ENCODE measurements at places on chromosomes 12 and 14. TPM values are rescaled to one million over a fixed set of nuclear protein-coding genes. Genes with fewer than 3 reads are reported as not detected.

Gene TBX5
- 21.3 TPM for polyA plus RNA-seq

Gene BMP4
- polyA plus RNA-seq = 3.1 TPM

GRCh38 chr12:14284184-14284722, 81.2 kb upstream of the ATF7IP start:
- DNase-seq = peak; percentile 40

DNA sequence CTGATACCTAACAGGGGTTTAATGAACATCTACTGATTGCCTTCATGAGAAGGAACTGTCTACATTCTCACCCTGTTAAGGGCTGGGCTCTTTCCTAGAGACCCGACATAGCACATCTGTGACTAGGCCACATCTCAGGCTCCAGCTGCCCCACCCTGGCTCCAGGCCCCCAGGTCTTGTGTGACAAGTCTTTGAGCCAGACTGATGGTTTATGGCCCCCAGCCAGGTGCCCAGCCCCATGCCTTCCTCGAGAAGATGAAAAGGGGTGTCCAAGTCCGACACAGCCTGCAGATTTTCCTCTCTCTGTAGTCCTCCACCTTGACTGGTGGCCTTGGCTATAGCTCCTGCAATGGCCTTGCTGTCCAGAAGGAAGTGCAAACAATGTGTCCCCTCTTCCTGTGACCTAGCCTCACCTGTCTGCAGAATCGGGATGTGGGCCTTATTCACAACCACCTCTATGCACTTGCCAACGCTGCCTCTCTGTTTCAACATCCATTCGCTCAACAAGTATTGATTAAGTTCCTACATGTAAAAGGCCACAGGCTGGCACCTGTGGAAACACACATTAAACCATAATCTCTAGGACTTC, 4.2 kb downstream of the ACTN1 start:
- DNase-seq = no peak

GRCh38 chr12:124790650-124791400, 72.8 kb downstream of the SCARB1 start:
- peak; percentile 46 for DNase-seq

Measured in heart left ventricle (tissue), 16 donors.